ENCODE measurements at places on chromosomes 2 and 18. TPM values are rescaled to one million over a fixed set of nuclear protein-coding genes. Genes with fewer than 3 reads are reported as not detected.

The CD8B2 gene
- not detected for total RNA-seq

DNA sequence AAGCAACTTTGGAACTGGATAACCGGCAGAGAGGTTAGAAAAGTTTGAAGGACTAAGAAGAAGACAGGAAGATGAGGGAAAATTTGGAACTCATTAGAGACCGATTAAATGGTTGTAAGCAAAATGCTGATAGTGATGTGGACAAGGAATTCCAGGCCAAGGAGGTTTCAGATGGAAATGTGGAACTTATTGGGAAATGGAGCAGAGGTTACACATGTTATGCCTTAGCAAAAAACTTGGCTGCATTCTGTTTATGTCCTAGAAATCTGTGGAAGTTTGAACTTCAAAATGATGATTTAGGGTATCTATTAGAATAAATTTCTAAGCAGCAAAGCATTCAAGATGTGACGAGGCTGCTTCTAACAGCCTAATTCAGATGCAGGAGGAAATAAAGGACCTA is 675.1 kb upstream of the SYT4 start:
- no peak for DNase-seq

DNA sequence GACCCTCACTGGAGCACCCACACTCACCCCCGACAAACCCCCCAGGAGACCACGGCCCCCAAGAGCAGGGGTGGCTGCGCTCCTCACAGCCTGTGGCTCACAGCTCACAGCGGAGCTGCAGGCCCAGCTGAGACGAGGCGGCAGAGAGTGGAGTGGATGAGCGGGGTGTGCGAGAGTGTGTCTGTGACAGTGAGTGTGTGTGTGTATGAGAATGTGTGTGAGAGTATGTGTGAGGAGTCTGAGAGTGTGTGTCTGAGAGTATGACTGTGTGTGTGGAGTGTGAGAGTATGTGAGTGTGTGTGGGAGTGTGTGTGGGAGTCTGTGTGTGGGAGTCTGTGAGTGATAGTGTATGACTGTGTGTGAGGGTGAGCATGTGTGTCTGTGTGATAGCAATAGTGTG is 55.3 kb upstream of the ID2 start:
- no peak for DNase-seq

DNA sequence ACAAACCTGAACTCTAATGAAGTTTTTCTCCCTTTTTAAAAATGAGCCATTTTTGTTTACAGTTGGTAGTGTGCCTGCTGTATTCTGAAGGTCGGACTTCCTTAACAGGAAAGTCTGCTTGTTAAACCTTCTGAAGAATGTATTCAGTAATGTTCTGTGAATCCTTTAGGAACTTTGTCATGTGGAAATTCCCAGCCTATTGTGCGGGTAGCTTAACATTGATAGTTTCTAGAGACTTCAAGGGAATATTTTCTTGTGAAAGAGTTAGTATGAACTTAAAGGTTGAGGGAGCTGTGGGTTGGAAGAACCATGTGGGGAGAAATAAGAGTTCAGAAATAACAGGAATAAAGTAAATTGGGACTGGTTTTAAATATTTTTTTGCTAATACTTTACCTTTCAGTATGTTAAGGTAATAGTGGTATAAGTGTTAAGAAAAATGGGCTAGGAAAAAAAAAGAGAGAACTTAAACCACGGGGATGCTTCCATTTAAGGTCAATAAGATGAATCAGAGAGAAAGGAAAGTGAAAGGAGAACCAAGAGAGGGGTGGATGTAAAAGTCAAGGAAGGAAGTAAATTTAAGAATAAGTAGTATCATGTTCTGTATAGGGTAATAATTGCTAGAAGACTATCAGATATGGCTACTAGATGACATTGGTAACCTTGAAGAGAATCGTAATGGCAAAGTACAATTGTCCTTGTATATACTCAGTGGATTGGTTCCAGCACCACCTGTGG is 90.5 kb downstream of the PMS1 start:
- DNase-seq = no peak

DNA sequence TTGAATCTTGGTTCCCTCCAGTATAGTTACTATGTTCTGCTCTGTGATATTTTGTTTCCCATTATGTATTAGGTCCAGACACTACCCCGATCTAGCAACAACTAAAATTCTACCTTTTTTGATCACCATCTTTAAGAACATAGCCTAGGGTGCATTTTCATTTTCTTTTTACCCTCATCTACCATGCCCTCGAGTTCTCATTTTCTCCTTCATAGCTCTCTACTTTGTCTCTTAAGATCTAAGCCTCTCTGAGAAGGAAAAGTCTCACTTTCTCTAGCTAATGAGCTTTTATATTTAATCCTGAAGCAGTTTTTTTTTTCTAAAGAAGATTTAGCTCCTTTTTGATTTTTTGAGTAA is 1089.4 kb upstream of the SLC39A10 start:
- no peak for DNase-seq
